ENCODE measurements at places on chromosomes 1 and 21. TPM values are rescaled to one million over a fixed set of nuclear protein-coding genes. Genes with fewer than 3 reads are reported as not detected.

GRCh38 chr1:117580882-117581281 is 25.0 kb upstream of the TENT5C start:
- DNase-seq = no peak

CHAF1B gene
- 7.9 TPM for total RNA-seq

GRCh38 chr1:169250795-169251194 is 116.8 kb downstream of the NME7 start:
- no peak for DNase-seq

GRCh38 chr1:1236176-1236763 is 4.2 kb downstream of the B3GALT6 start:
- DNase-seq = no peak

PHTF1 gene
- total RNA-seq = 9.6 TPM
